ENCODE measurements at places on chromosomes 4 and X.

DNA sequence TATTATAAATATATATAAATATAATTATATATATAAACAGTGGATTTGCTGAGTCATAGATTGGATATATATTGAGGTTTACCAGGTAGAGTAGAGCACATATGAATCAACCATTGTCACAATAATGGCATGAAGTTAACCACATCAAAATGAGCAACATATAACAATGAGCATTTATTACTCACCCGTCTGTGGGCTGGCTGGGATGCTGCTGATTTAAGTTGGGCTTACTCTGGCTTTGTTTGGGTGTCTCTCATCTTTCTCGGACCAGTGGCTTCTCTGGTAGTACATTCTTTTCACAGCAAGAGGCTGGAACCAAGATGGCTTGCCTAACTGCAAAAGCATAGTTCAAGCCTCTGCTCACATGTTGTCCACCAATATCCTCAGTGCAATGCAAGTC is 111.7 kb upstream of the TAPT1 start:
- DNase-seq: no peak

- no peak for DNase-seq
Observed at GRCh38 chrX:45889471-45889870, 655.8 kb downstream of the ZNF674 start.

DNA sequence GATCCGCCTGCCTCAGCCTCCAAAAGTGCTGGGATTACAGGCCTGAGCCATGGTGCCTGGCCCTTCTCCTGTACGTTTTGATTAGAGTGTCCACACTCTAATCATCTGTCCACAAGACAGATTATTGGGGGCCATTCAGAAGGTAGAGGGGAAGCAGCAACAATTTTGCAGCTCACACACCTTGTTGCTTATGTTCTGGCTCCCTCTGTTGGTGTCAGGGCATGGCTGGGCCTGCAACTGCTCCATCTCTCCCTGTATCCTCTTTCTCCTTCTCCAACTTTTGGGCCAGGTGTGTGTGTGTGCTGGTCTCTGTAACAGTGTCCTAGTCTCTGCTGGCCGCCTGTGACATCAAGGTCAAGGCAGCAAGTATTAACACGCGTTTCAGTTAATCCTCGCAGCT is 125.5 kb upstream of the MBNL3 start:
- DNase-seq: no peak

DNA sequence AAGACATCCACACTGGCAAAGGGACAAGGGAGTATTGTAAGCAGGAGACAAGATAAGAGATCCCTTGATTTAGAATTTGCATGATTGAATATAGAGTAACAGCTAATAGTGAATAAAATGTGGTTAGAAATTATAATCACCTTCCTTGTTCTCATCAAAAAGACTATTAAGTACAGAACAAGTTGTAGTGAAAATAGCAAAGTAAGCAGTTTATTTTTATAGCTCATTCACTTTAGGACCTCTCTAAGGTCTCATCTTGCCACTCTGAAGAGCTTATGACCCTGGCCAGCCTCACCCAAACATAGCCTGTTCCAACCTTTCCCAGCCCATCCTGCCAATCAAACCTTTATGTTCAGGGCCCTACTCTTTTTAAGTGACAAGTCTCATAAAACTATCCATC is 30.6 kb downstream of the MID2 start:
- no peak for DNase-seq

GRCh38 chr4:25252230-25253070 is 18.6 kb downstream of the PI4K2B start:
- no peak for DNase-seq

- no peak for DNase-seq
Observed at GRCh38 chr4:140691369-140691768, 64.8 kb downstream of the TBC1D9 start.

DNA sequence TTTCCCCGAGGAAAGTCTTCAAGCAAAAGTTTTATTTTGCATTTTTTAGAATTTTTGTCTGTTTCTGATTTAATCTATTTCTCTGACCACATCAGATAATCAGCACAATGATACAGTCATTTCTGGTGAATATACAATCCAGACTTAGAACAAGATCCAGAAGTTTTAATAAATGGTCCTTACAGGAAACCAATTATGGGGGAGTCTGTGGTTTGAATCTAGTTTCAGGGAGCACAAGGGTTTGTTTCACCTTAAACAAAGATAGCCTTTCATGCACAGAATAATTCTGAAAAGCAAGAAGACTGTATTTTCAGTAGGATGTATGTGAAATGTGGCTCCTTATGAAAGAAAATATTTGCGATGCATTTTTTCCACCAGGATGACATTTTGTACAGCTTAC is 158.5 kb upstream of the ARSJ start:
- no peak for DNase-seq

GRCh38 chr4:41420541-41420940 is 117.4 kb upstream of the LIMCH1 start:
- DNase-seq: no peak

DNA sequence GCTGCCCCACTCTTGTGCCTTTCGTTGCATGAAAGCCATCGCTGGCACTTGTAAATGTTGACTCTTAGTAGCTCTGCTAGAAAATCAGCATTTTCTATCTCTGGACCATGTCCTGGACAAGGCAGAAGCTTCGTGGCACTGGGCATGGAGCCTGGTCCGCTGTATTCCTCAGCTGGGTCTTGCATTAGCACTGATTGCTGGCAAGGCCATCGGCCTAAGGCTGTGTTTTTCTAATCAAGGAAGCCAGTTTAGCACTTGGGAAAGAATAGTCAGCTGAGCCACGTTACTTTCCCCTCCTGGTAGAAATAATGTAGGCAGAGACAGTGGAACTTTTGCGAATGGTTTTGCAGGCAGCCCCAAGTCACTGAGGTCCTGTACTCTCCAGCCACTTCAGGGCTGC is 180.2 kb upstream of the EOLA2 start:
- DNase-seq: no peak

GRCh38 chr4:6368601-6369000 is 99.0 kb downstream of the WFS1 start:
- DNase-seq: no peak
